ENCODE measurements at places on chromosomes 1 and 21. TPM values are rescaled to one million over a fixed set of nuclear protein-coding genes. Genes with fewer than 3 reads are reported as not detected.

GRCh38 chr1:61193808-61194207 is 111.4 kb downstream of the NFIA start:
- no peak for DNase-seq

Gene IQCC
- polyA plus RNA-seq, result 0.31 TPM

GRCh38 chr1:23960291-23961020 is 828 bp downstream of the PNRC2 start:
- DNase-seq, result no peak

DNA sequence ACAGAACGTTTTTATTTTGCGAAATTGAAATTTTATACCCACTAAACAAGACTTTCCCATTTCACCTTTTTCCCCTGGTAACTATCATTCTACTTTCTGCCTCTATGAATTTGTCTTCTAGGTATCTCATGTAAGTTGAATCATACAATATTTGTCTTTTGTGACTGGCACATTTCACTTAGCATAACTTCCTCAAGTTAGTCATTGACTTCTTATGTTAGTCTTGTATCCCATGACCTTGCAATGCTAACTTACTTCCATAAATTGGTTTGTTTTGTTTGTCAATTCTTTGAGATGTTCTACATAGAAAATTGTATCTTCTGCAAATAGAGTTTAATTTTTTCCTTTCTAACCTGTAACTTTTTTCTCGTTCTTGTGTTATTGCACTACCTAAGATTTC is 26.9 kb downstream of the SH3BP5L start:
- DNase-seq, result peak; percentile 70

DNA sequence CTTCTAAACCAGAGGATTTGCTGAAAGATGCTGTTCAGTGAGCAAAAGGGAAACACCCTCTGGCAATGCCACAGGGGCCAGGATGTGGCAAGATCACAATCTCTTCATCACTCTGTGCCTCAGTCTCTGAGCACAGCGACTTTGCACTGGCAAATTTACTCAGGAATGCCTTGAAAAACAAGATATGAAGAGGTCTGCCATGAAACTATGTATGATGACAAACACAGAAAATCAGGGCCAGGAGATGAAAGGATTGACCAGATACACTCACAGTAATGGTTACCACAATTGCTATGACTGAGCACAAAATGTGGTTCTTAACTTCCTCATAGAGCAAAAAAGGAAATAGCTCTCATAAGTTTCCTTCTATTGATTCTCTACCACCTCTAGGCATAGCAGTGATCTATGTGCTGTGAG is 5.8 kb downstream of the TTC13 start:
- DNase-seq, result peak; percentile 85

DNA sequence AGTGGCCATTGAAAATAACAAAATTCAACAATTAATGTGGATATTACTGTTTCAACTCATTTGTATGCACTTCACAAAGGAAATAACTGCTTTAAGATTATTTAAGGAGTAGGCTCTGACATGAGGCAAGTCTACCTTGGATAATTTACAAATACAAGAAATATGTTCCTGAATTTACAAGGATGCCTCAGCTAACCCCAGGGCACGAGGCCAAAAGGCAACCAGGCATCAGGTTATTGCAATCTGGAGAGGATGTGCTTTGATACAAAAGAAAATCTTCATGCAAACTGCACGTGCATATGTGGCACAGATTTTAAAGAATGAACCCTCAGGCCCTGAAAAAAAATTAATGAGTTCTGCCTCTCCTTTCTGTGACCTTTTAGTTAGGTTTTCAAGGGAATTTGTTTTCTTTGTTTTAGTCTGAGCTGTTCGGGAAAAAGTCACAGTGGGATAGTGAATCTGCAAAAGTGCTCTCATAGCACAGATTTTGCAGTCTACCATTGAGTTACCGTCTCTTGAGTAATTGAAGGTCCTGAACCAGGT is 1304.2 kb upstream of the ADGRL4 start:
- DNase-seq, result no peak

DNA sequence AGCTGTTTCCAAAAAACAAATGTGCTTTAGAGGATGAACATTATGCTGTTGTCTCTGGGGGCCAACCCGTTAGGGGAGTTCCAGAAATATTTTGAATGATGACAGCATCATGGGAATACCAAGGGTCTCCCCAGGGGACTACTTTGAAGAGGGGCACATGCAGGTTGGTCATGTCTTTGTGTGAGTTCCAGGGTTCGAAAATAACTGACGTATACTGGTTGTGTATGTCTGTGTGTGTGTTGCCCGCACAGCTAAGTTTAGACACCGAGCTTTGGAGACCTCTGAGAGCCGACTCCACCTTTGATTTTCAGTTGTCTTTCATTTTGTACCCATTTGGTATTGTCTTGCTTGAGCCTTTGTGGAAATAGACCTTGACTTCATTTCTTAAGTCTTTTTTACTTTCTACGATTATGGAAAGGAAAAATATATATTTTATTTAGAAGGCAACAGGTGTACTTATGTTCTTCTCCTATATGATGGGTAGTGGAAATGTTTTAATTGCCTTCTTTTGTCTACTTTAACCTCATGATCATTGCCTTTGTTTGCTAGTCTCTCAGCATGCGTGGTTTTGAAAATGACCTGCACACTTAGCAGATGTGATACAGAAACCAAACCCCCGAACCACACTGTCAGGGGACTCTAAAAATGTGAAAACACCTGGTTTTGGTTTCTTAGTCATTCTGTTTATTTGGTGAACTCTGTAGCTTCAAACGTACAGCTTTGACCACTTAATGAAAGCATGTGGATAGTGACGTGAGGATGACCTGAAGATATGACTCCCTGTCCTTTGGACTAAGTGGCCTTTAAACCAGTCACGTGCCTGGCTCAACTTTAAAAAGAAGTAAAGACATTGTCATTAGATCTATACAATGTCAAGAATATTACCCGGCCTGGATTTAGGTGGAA is 56.5 kb downstream of the GALNT2 start:
- DNase-seq, result no peak

DNA sequence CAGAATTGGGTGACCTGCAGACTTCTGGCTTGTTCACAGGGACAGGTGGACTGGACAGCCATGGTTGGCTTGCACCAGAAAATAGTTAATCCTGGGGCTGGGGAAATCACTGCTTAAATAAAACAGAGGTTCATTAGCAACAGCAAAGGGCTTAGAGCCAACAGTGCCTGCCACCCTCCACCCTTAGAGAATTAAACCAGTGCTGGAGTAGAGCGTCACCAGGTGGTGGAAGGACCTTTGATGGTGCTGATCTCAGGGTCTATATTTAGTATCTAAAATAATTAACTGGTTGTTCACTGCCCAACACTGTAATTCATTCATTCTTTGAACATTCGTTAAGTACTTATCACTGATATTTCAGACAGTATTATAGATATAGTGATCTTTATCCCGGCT is 34.7 kb upstream of the PDE9A start:
- no peak for DNase-seq

GRCh38 chr1:159311679-159312078 is 9.5 kb downstream of the FCER1A start:
- no peak for DNase-seq

- DNase-seq, result no peak
These were observed 124.8 kb upstream of the LMO4 start for GRCh38 chr1:87203904-87204303.

DNA sequence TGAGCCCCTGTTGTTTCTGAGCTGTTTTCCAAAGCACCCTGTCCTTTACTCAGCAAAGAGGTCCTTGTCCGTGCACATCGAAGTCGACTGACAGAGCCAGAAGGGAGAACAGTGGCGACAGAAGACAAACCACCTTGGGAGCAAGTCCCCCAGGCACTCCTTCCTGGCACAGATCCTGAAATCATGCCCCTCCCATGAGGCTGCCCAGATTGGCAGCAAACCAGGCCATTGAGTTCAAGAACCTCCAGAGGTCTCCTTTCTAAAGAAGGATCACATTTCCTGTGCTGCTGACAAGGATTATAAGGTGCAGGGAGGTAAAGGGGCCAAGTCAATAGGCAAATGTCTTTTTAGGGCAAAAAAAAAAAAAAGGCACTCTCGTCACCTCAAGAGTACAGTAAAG is 84.7 kb upstream of the HIVEP3 start:
- DNase-seq, result no peak

Gene TMEM82
- not detected for polyA plus RNA-seq

- DNase-seq, result peak; percentile 47
These were observed 1.2 kb downstream of the ITPKB start for GRCh38 chr1:226737819-226738420.

Gene TGFB2
- polyA plus RNA-seq, result not detected

Gene SGIP1
- not detected for polyA plus RNA-seq

GRCh38 chr21:34074283-34075090 is 1.1 kb downstream of the MRPS6 start:
- DNase-seq, result no peak

- peak; percentile 25 for DNase-seq
These were observed 15.0 kb upstream of the F5 start for GRCh38 chr1:169601096-169601881.

GRCh38 chr1:204462229-204462561 is 32.4 kb downstream of the PIK3C2B start:
- no peak for DNase-seq

DNA sequence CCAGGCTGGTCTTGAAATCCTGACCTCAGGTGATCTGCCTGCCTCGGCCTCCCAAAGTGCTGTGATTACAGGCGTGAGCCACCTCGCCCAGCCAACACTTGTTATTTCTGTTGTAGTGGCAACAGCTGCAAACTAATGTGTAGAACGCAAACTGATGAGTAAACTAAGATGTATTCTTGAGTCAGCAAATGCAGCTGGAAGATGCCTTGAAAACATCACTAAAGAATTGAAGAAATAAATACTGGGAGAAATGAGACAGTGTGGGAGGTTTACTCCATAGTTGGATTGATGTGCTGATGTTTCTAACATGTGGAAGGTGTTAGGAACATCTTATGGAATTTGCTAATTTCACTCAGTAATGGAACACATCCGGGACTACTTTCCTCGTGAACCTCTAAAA is 61.3 kb upstream of the KCNE2 start:
- DNase-seq, result no peak

- no peak for DNase-seq
These were observed 60.3 kb upstream of the FMN2 start for GRCh38 chr1:240031414-240031813.
